Effector CD4-positive, alpha-beta T cell (primary cell): ENCODE measurements at places on chromosomes 2 and 18.

- DNase-seq, result no peak
These were observed 8.5 kb upstream of the NFATC1 start for GRCh38 chr18:79387214-79387613.

DNA sequence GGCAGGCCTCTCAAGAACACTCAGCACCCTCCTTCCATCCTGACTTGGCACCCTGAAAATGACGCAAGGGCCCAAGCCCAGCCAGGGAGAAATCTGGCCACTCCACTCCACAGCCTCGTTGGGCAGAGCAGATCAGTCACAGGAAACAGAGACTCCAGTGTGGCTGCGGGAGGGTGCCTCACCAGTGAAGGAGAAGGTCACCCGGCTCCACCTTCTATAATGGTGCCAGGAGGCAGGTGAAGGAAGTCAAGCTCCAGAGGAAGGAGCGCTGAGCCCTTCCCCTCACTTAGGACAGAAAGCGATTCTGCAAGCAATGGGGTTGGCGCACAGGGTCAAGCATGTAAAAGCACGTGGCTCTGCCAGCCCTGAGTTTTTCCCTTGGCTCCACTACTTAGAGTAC, 35.3 kb downstream of the CRACDL start:
- no peak for DNase-seq

DNA sequence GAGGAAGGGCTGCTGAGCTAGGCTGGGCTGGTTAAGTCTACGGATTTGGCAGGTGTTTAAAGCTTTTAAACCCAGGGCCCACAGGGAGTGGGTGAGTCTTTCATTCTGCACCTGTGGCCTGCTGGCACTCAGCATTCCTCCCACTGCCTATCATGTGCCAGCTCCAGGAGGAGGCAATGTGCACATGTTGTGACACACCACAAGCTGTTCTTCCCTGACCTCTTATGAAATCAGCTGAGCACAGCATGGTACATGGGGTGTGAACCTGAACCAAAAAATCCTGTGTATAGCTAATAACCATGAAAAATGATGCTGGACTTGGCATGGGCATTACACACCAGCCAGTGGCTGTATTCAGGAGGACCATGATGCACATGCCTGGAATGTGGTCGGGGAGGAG, 297.9 kb upstream of the MMADHC start:
- DNase-seq, result no peak

GRCh38 chr18:67845035-67845434, 328.5 kb upstream of the DSEL start:
- no peak for DNase-seq

- DNase-seq, result peak; percentile 10
These were observed 256.8 kb downstream of the RNF152 start for GRCh38 chr18:61635901-61636528.

- no peak for DNase-seq
These were observed 221.2 kb downstream of the TGIF1 start for GRCh38 chr18:3671176-3671575.

DNA sequence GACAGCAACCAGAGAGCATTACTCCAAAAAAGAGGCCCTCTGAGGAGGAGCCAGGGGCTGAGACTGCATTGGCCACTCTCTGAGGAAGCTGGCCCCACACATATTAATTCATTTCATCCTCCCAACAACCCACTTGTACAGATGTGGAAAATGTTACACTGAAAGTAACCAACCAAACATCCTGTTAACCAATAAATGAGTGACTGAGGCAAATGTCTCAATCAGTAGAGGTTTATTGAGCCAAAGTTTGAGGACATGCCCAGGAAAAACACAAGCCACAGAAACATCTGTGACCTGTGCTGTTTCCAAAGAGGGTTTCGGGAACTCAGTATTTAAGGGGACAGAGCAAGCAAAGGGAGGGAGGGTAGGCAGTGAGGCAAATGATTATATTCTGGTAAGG, 53.0 kb downstream of the SKA1 start:
- no peak for DNase-seq

- DNase-seq, result no peak
These were observed 497.2 kb upstream of the PIK3C3 start for GRCh38 chr18:41457765-41458326.

GRCh38 chr2:188414411-188414810, 122.7 kb downstream of the GULP1 start:
- DNase-seq, result no peak

- peak; percentile 9 for DNase-seq
These were observed 439 bp upstream of the PLEKHH2 start for GRCh38 chr2:43636621-43637020.

GRCh38 chr2:147346142-147346541, 498.7 kb upstream of the ACVR2A start:
- DNase-seq, result no peak

- no peak for DNase-seq
These were observed 39.5 kb downstream of the HDAC4 start for GRCh38 chr2:239361311-239361642.

DNA sequence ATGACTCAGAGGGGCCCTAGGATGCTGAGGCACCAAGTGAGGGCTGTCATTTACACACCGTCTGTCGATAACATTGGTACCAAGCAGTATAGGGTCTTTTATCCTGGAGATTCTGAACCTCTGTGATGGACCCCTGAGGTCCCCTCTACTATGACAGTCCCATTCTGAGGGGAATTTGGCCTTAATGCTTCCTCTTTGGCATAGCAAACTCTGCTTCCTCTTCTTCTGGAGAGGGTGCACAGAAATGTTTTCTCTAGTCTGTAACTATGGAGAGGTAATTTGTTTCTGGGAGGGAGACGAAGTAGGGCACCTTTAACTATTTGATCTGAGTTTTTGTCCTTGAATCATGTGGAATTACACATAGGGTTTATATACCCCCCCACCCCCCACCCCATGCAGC, 44.8 kb downstream of the INPP4A start:
- DNase-seq, result no peak

DNA sequence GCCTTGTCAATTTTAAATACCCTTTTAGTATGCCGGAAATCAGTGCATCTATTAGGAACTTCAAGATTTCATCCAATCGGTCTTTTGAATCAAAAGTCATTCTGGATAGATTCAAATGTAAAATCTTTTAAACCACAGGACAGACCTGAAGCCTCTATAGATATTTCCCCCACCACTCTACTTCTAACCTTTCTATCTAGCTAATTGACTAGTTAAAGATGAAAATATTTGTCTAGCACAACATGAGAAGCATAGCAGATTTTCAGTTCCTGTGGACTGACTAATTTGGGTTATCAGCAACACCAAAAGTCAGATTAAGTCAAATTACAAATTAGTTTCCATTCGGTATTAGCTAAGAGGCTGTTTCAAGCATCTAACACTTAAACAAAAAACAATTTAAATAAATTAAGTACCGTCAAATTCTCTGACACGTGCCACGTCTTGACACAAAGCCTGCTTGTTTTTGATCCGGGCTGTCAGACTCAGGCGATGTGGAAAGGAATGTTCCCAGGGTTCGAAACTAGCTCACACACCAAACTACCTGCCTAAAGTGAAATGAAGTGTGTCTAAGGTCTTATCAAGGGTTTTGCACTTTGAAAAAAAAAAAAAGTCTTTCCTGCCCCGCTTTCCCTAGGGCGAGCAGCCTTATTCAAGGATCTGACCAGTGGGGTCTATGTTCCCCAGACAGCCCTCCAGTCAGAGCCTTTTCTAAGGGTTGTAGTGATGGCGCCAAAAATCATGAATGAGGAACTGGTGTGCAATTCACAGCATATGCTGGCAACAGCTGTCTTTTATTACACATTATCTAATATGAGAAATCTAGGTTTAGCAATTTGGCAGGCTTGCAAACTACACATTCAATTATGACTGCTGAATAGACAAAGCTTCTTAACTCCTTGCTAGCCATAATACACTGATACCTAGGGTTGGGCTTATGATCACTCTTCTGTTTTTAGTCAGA, 4.7 kb downstream of the CYTIP start:
- DNase-seq, result no peak

- no peak for DNase-seq
These were observed 143.1 kb upstream of the L3MBTL4 start for GRCh38 chr18:6557770-6558248.

- DNase-seq, result no peak
These were observed 909.5 kb upstream of the SOX11 start for GRCh38 chr2:4782647-4783046.

GRCh38 chr2:176999301-176999700, 213.3 kb upstream of the HNRNPA3 start:
- DNase-seq, result no peak

DNA sequence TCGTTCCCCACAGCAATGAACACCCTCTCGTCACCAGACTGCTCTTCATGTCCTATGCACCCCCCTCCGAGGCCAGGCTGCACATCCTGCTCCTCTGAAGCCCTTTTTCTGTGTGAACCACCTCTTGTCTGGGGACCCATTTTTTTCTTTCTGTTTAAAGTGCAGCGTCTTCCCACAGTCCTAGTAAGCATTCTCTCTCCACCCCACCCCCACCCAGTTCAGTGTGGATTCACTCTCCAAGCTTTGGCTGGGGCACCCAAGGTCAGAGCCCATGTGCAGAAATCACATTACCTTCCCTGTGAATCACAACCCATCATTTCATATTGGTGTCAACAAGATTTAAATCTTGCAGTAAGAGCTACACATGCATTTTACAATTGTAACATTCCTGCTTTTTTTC, 26.4 kb upstream of the PKDCC start:
- DNase-seq, result no peak

DNA sequence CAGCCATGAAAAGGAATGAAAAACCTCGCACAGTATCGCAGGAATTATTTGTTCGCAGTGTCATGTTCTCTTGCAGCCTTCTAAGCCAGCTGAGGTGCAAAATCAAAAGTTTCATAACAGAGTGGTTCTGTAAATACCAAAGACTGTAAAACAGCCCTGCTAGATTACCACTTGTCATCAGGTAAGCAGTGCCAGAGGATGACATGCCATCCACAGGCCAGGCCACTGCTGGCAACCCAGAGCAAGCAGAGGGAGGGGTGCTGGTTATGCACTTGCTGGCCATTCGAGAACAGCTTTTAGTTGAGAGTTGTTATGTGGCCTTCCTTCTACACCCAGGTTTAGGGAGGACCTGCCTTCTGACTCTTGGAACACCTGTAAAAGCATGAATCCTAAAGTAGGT, 114.3 kb upstream of the MGAT5 start:
- no peak for DNase-seq

GRCh38 chr2:234714711-234715110, 217.8 kb upstream of the ARL4C start:
- no peak for DNase-seq

DNA sequence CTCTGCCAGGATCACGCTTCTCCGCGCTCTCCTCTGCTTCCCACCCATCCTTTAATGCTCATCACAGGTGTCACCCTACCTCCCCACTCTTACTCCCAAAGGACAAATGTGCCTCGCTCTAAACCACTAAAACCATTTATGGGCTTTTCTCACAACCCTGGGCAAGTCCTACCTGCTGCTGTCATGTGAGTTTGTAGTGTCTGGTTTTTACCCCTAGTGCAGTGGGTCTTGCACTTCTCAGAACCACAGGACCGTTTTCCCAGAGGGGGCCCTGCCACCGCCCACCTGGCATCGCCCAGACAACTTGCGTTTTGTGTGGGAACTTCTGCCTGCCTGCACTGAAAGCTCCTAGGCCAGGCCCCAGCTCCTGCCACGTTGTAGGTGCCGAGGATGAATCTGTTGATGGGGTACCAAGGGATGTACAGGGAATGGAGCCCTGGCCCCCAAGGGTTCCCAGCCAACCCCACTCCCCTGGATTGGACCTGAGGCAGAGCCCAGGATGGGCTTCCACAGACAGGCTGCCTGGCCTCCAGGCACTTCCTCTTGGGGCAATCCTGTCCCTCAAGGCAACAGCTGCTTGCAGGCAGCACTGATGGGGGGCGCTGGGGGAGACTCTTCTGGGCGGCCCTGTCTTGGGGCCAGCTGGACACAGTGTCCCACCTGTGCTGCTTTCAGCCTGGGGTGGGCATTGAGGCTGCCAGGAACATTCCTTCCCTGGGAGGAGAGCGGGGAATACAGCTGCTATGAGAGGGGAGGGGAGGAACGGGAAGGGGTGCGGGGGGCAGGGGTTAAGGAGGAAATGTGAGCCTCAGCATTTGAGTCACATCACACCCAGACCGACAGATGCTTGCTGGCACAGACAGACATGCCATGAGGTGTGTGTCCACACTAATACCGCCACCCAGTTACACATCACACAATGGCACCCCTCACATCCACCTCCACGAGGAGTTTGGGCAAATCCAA, 176.3 kb downstream of the ZFP36L2 start:
- no peak for DNase-seq

DNA sequence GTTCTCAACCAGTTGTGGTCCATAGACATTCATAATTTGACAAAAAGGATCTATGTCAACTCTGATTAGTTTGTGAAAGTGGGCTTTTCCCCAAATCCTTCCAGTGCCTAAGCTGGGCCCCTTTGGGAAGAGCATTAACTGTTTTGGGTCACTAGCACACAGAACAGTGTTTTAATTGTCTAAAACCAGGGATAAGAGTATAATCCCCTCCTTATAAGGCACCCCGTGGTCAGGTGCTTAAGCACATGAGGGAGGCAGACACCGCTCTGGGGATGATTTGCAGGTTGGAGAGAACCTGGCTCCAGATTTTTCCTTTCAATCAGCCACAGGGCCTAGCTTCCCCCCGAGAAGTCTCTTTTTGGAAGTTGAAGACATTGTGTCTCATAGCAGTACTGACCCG, 53.6 kb upstream of the RFX8 start:
- DNase-seq, result no peak

DNA sequence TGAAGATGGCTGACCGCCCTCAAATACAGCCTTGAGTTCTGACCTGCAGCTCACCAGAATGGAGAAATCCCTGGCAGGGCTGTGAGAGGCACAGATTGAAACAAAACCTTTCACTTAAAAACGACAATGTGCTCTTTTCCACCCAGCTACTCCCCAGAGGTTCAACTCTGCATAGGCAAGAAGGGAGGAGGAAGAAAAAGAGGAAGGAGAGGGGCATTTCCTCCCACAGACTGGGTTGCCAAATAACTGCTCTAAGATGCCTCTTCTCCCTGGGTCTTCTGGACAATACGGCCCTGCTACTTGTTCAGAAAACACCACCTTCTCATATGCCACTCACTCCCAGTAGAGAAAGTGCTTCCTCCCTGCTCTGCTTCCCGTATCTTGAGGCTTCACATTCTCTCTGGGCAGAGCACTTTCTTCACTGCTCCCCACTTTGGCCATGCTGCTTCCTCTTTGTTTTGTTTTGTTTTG, 136.4 kb upstream of the SLC1A4 start:
- no peak for DNase-seq

GRCh38 chr18:57759650-57760049, 43.5 kb downstream of the ATP8B1 start:
- DNase-seq, result no peak

GRCh38 chr18:57447154-57447621, 12.0 kb downstream of the ONECUT2 start:
- no peak for DNase-seq

DNA sequence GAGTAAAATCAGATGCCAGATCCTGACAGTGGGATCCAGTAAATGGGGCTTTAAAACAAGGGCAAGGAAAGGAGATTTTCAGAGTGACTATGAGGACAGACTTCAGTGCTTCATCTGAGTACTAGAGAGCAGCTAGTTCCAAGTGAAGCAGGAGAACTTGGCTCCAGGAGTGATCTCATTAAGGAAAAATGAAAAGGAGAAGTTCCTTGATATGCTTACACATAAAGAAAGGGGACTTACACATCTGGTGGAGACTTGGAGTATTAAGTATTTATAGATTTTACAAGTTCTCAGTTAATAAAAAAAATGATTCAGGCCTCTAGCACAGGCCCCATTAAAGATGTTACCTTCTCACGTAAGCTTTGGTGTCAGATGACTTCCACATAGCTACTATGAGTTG, 105.8 kb downstream of the ICOS start:
- DNase-seq, result no peak

GRCh38 chr2:232275670-232276069, 102.9 kb upstream of the ALPP start:
- DNase-seq, result no peak
